Temporal lobe (tissue), 4 donors: ENCODE measurements at places on chromosomes 7 and 10. TPM values are rescaled to one million over a fixed set of nuclear protein-coding genes. Genes with fewer than 3 reads are reported as not detected.

Gene NODAL
- 2.0 TPM for total RNA-seq

Gene TCAF2
- total RNA-seq = 0.49 TPM

Gene NUDT13
- 0.25 TPM for total RNA-seq

Gene LBX1
- not detected for total RNA-seq

Gene AKR1D1
- total RNA-seq = not detected

Gene OGDHL
- total RNA-seq = 3.9 TPM

Gene CPVL
- total RNA-seq = 32.9 TPM

Gene PSMA2
- 36.1 TPM for total RNA-seq

Gene NRG3
- 14.0 TPM for total RNA-seq

Gene KAZALD1
- total RNA-seq = 0.25 TPM

Gene PDE1C
- 21.1 TPM for total RNA-seq

Gene ADAM12
- total RNA-seq = 6.1 TPM

Gene GPR26
- total RNA-seq = 4.2 TPM

Gene FAM13C
- 15.2 TPM for total RNA-seq

Gene CLEC5A
- total RNA-seq = not detected

Gene RNF133
- 0.25 TPM for total RNA-seq

Gene SKIDA1
- total RNA-seq = 6.9 TPM

Gene TMEM254
- total RNA-seq = 8.9 TPM

Gene TMEM270
- not detected for total RNA-seq

Gene TRIL
- 13.0 TPM for total RNA-seq

Gene DHX32
- 19.2 TPM for total RNA-seq

Gene WDFY4
- total RNA-seq = 0.49 TPM

Gene NPFFR1
- total RNA-seq = 1.5 TPM

Gene SDK1
- 30.7 TPM for total RNA-seq

Gene TUBGCP2
- 34.2 TPM for total RNA-seq

Gene SLC16A9
- total RNA-seq = 9.8 TPM

Gene CYP3A4
- total RNA-seq = not detected

Gene PTPRZ1
- total RNA-seq = 359 TPM

Gene NOS3
- 1.2 TPM for total RNA-seq

Gene TWNK
- total RNA-seq = 6.9 TPM

Gene ANKRD7
- total RNA-seq = 1.7 TPM

Gene AGR3
- total RNA-seq = not detected

Gene LCOR
- total RNA-seq = 47.7 TPM

Gene SH2D4B
- 1.2 TPM for total RNA-seq

Gene LIPF
- total RNA-seq = 3.4 TPM

Gene SPDYE11
- under 0.01 TPM for total RNA-seq

Gene PDGFA
- total RNA-seq = 19.7 TPM

Gene UNCX
- total RNA-seq = not detected

Gene AKR1C2
- total RNA-seq = 21.9 TPM

Gene MUC3A
- total RNA-seq = 0.98 TPM

Gene TAS2R3
- 5.7 TPM for total RNA-seq

Gene TACR2
- total RNA-seq = 0.49 TPM

Gene OPN4
- not detected for total RNA-seq

Gene MYPN
- not detected for total RNA-seq

Gene MEOX2
- 0.25 TPM for total RNA-seq

Gene ACSM6
- not detected for total RNA-seq

Gene HABP2
- total RNA-seq = under 0.01 TPM

Gene PHKG1
- 2.5 TPM for total RNA-seq

Gene CYP51A1
- total RNA-seq = 319 TPM

Gene CLDN3
- total RNA-seq = not detected

Gene DENND2A
- 20.7 TPM for total RNA-seq

Gene CFAP70
- total RNA-seq = 0.49 TPM
